Mucosa of gallbladder (tissue), 1 donor: ENCODE measurements at places on chromosomes 1 and 21. TPM values are rescaled to one million over a fixed set of nuclear protein-coding genes. Genes with fewer than 3 reads are reported as not detected.

- DNase-seq: peak; percentile 59
These were observed 7.1 kb upstream of the ITGB2 start for GRCh38 chr21:44927587-44928461.

- DNase-seq: no peak
These were observed 38.3 kb upstream of the NRDC start for GRCh38 chr1:51916587-51917405.

DNA sequence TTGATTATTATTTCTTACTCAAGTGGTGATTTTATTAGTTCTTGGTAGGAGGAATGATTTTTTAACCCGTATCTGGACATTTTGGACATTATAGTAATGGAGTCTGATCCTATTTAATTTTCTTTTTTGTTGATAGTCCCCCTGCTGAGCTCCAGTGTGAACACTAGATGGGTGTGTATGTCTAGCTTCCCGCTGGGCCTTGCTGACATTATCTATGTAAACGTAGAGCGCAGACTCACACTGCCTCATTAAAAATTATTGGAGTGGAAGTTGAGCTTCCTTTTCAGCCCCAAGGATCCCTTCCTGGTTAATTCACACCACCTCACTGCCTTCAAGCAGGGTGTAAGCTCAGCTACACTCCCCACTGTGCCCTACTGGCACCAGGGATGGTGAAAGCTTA lies 467.6 kb upstream of the PKN2 start:
- DNase-seq: no peak

DNA sequence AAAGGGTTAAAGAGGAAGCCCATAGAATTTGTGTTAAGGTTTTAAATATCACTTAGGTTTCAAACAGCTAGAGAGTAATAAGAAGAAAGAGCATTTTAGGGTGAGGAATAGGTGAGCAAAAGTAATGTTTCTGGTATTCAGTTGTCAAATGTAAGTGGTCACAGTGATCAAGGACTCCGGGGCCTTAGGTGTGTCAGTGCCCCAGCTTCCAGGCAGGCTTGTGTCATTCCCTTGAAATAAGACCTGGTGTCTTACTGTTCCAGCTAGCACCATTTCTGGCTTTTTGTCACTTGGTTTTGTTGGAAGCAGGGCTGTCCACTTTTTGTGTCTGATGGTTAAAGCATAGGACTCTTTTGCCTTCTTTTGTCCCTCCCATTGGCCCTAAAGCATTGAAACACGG lies 69.6 kb downstream of the DYRK1A start:
- no peak for DNase-seq

- DNase-seq: no peak
These were observed 69.2 kb upstream of the SGIP1 start for GRCh38 chr1:66464802-66465201.

GRCh38 chr1:68758666-68759209 lies 261.9 kb upstream of the DEPDC1 start:
- DNase-seq: no peak

- DNase-seq: no peak
These were observed 94.7 kb downstream of the NTMT2 start for GRCh38 chr1:170240409-170240808.

DNA sequence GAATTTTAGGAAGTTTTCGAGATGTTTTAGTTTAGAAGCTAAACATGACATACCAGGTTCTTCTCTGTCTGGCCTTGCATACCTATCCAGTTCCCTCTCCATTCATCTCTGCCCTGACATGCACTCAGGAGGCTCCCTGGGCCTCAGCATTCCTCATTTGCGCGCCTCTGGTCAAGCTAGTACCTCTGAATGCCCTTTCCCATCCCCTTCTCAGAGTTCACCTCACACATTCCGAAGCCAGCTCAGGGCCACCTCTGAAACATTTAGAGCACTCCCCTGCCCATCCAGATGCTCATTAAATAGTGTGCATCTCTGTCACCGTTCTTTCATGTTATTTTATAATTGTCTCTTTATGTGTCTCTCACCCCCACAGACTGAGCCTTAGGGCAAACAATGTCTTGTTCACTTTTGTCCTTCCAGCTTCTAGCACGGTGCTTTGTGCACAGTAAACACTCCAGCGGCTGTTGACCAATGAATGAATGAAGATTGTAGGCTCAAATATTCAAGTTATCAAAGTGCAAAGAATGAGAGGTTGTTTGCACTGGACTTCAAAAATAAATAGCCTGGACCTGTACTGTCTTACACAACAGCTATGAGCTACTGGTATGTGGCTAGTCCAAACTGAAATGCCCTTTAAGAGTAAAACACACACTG lies 1.2 kb upstream of the DHCR24 start:
- no peak for DNase-seq

GRCh38 chr1:180157576-180158057 lies 2.9 kb downstream of the QSOX1 start:
- DNase-seq: peak; percentile 82

GRCh38 chr1:8365661-8366362 lies 47.9 kb downstream of the SLC45A1 start:
- no peak for DNase-seq

DNA sequence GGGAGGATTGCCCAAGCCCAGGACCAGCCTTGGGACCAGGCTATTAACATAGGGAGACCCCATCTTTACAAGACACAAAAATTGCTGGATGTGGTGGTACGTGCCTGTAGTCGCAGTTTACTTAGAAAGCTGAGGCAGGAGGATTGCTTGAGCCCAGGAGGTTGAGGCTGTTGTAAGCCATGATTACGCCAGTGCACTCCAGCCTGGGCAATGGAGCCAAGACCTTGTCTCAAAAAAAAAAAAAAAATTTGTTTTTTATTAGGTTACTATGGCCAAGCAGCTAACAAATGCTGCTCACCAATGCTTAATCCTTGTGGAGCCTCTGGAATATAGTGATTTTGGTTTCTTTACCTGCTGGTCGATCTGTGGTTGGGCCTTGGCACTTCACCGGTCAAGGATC lies 8.8 kb downstream of the ARID1A start:
- DNase-seq: no peak

- no peak for DNase-seq
These were observed 26.2 kb downstream of the UBIAD1 start for GRCh38 chr1:11299225-11299574.

- no peak for DNase-seq
These were observed 440.2 kb downstream of the PTPRU start for GRCh38 chr1:29676496-29676895.

DNA sequence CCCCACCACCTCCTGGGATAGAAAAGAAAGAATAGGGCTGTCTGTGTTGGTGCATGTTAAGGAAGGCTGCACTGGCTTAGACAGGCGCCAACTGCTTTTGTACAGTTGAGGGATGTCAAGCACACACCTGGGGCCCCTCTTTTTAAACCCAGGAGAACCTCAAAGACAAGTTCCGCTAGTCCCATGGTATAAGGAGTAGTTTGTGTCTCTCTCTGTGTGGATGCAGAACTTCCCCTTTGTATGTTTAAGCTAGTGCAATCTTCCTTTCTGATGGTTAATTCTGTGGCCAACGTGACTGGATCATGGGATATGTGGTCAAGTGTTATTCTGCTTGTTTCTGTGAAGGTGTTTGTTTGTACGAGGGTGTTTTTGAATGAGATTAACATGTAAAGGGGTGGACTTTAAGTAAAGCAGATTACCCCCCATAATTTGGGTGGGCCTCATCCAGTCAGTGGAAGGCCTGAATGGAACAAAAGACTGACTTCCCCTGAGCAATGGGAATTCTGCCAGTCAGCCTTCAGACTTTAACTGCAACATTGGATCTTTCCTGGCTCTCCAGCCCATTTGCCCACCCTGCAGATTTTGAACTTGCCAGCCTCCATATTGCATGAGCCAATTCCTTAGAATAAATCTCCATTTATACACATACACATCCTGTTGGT lies 9.5 kb upstream of the DUSP10 start:
- DNase-seq: no peak

- peak; percentile 54 for DNase-seq
These were observed 7.7 kb upstream of the SLC5A9 start for GRCh38 chr1:48214820-48215219.

GRCh38 chr1:161421456-161421855 lies 53.8 kb upstream of the CFAP126 start:
- DNase-seq: no peak

GRCh38 chr1:204162494-204163074 lies 3.6 kb downstream of the REN start:
- peak; percentile 83 for DNase-seq

The INSRR gene
- 0.58 TPM for total RNA-seq

The ATP6V1G3 gene
- total RNA-seq: not detected

The CA14 gene
- 2.4 TPM for total RNA-seq

The IL23R gene
- 0.32 TPM for total RNA-seq

The CLK2 gene
- total RNA-seq: 73.7 TPM
